ENCODE measurements at places on chromosomes 1 and 21. TPM values are rescaled to one million over a fixed set of nuclear protein-coding genes. Genes with fewer than 3 reads are reported as not detected.

DNA sequence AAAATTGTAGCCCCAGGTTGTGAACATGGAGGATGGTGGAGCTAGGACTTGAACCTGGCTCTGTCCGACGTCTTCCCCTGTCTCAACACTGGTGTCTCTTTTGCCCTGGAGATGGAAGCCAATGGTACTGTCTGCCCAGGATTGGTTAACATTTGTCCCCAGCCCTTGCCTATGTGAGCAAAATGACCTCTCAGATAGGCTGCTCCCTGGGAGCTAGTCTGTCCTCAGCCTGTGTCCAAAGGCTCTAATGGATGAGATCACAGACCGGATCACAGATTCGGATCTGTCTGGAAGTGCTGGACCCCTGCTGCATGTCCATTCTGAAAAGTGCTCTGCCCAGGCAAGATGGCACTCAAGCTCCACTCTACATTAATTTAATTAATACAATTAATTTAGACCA, 394.4 kb upstream of the VAMP3 start:
- no peak for DNase-seq

- peak; percentile 62 for DNase-seq
Observed at GRCh38 chr1:163315773-163316374, 5.9 kb upstream of the NUF2 start.

GRCh38 chr1:189606795-189607476, 870.7 kb downstream of the BRINP3 start:
- no peak for DNase-seq

The GPR37L1 gene
- total RNA-seq = not detected

The LRRC3 gene
- not detected for total RNA-seq

The OR6N1 gene
- total RNA-seq = not detected

The PMVK gene
- 45.9 TPM for total RNA-seq

DNA sequence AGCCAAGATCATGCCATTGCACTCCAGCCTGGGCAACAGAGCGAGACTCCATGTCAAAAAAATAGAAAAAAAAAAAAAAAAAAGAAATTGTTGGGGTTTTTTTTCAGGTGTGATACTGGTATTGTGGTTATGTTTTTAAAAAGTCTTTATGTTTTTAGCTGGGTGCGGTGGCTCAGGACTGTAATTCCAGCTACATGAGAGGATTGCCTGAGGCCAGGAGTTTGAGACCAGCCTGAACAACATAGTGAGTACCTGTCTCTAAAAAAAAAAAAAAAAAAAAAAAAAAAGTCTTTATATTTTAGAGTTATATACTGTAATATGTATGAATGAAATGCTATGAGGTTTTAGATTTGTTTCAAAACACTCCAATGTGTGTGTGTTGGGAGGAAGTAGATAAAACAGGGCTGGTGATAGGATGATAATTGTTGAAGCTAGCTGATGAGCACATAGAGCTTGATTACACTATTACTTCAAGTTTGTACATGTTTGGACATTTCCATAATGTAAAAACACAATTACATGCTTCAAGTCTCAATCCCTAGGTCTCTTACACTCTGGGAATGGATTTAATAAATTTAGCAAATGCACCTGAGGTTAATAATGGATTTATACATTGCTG, 30.2 kb upstream of the ATP5PO start:
- no peak for DNase-seq

GRCh38 chr1:108077991-108078390, 113.0 kb upstream of the VAV3 start:
- peak; percentile 61 for DNase-seq

GRCh38 chr1:231193710-231194340, 32.0 kb downstream of the TRIM67 start:
- no peak for DNase-seq

The CD247 gene
- total RNA-seq = 1.2 TPM

- no peak for DNase-seq
Observed at GRCh38 chr1:224867715-224868114, 61.8 kb upstream of the DNAH14 start.

GRCh38 chr1:75707191-75707590, 17.3 kb upstream of the ACADM start:
- DNase-seq = no peak

DNA sequence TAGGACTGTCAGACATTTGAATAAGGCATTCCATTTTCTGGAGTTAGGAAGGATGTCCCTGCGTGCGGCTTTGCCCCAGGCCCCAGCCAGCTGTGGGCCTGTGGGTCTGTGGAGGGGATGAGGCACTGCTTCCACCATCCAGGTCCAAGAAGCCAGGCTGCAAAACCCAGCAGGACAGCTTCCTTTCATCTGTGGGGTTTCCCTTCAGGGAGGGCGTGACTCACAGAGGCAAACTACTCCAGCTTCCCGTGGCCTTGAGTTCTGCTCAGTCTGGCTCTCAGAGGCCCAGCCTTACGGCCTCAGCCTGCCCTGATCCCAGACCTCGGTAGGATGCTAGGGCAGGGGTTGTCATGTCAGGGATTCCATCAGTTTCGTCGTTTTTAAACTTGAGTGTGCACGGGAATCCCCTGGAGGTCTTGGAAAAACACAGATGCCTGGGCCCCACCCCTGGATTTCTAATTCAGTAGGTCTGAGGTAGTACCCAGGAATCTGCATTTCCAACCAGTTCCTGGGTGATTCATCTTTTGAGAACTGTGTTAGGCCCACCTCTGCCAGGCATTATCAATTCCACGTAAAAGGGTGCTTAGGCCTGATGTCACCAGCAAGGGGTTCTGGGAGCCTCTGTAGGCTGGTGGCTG, 32.3 kb upstream of the TENT5C start:
- DNase-seq = no peak

- no peak for DNase-seq
Observed at GRCh38 chr1:60906039-60906438, 176.3 kb upstream of the NFIA start.

- DNase-seq = peak; percentile 73
Observed at GRCh38 chr1:160204526-160205241, 500 bp upstream of the PEA15 start.

GRCh38 chr1:8663915-8664329, 153.5 kb downstream of the RERE start:
- DNase-seq = no peak

DNA sequence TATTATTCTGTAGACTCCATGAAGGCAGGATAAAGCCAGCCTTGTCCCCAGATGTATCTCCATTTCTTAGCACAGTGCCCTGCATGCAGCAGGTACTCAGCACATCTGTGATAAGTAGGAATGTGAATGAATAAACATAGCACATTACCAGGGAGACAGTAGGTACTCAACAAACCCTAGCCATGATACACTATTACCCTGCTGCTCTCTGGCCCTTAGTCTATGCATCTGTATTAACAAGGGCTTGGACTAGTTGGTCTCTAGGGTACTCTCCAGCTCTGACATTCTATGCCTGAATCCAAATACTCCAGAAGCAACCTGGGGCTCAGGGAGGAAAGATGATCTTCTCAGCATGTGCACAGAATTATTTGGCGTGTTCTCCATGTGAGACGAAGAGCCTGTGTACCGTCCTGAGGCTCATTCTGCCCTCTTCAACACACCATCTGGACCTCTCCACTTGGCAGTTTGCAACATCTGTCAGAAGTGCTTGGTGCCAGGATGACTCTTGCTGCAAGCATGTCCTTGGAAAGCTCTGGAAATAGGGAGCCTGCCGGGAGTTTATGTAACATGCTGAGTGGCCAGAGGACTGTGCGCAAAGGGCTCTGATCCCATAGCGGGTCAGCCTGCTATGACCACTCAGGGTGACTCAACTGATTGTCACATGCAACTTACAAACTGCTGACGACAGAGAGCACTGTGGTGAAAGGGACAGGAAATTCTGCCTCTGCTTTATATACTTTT, 228.2 kb upstream of the USP24 start:
- DNase-seq = no peak

All from OCI-LY7 (cell line).